Stimulated activated CD4-positive, alpha-beta T cell treated with anti-CD3 and anti-CD28 coated beads, TNF-alpha, amount 100 ng/mL, for 4 hours (primary cell): ENCODE measurements at places on chromosomes 2 and 18.

DNA sequence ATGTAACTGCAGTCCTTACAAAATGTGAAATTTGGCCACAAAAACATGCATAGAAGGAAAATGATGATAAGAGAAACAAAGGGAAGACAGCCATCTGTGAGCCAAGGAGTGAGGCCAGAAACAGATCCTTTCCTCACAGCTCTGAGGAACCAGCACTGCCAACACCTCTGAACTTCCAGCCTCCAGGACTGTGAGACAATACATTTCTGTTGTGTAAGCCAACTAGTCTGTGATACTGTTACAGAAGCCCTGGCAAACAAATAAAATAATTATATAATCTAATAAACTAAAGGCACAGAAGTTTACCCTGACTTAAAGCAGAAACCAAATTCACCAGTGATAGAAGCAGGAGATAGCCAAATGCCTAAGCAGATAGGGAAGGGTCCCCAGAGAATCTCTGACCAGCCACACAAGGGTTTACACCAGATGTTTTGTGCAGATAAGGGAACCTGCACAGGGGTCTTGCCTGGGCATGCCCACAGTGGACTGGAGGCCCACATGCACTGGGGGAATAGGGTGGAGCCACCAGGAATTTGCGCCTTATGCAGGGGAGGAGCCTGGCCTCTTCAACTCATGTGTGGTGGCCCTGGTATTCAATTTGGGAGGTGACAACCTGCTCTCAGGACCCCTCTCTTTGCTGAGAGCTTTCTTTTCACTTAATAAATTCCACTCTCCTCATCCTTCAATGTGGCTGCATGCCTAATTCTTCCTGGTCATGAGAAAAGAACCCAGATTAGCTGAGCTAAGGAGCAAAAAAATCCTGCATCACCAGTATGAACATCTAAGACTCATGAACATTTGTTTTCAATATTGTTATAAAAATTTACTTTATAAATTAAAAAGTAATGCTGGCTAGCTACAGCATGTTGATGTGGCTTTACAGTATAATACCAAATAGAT lies 3.8 kb upstream of the GCC2 start:
- DNase-seq: no peak

DNA sequence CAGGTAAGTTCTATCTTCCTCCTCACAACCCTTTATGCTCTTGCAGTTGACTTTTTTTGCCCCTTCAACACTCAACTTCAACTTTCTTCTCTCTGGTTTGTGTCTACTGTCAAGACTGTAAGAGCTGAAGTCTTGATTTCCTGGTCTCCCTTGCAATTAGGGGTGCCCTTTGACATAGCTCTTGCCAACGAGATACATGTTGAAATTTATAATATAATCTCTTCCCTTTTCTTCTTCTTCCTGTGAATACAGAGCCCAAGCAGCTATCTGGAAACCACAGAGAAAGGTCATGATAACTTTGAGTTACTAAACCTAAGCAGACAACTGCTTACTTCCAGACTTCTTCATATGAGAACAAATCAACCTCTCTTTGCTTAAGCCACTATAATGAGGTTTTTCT lies 163.5 kb downstream of the MC4R start:
- DNase-seq: no peak

DNA sequence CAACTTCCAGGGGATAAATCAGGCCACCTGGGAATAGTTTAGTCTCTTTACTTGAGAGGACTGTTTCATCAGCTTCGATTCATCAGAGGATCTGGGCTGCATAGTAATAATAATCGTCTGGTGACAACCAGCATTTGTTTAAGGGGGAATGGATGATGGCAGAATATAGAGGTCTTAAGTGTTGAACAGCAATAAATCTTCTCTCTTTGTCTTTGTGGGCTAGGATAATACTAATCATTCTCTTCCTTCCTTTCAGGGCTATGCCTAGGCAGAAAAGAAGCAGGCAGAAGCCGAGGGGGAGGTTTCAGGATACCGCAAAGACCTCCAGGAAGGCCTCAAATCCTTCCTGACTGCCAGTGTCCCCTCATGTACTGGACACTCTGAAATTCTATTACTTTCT lies 150.4 kb upstream of the GAREM1 start:
- no peak for DNase-seq

DNA sequence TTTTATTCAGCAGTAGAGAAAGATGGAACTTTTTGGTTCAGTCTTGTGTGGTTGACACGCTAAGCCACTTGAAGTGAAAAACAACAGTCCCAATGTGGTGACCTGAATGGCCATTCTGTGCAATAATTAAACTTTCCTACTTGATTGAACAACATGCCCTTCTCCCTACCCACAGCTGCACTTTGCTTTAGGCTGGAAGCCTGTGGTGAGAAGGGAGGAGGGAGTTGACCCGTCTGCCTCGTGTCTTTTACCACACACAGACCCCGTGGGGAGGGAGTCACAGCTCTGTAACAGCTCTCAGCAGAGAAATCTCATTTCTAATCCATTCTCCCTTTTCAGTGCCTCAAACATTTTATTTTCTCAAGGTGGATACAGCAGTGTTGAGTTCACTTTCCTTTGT lies 138.2 kb upstream of the PKDCC start:
- DNase-seq: no peak

DNA sequence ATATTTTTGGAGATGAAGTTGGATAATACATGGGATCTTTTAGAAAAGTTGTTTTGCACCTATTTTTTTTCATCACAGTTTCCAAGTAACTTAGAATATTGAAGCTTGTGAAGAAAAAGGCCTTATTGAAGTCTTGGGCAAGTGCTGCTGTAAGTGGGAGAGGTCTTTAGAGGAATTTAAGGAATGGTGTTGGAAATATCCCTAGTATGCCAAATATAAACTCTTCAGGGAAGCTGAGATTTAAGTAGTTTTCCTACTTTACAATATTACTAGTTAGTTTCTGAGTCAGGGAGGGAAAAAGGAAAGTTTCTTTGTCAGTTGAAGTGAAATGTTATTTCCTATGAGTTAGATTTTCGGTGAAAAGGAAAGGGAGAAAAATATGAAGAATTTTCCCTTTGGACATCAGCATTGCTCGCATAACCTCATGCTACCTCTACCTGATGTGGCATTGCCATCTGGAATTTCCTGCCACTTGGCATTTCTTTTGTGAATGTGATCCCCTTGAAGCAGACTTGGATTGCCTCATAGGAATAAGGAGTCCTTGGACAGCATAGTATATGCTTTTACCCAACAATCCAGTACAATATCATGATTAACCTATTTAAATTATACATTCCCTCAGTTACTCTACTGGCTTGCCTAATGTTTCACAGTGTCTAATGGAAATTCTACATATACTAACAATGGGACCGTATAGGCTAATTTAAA lies 12.1 kb downstream of the PLEKHH2 start:
- DNase-seq: no peak
